Myocyte (in vitro differentiated cells): ENCODE measurements at places on chromosomes 2 and 18.

- DNase-seq: no peak
Measured at GRCh38 chr2:151037434-151037833, 224.2 kb downstream of the RBM43 start.

- no peak for DNase-seq
Measured at GRCh38 chr18:56770097-56770496, 118.9 kb downstream of the WDR7 start.

DNA sequence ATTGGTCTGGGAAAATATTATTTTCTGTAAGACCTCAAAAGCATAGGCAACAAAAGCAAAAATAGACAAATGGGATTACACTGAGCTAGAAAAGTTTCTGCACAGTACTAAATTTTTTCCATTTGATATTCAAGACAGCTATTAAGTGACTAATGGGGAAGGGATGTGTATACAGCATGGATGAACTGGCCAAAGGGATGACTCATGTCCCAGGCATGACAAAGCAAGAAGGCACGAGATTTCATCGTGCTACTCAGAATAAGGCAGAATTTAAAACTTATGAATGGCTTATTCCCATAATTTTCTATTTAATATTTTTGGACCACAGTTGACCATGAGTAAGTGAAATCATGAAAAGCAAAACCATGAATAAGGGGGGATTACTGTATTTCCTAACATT is 1250.1 kb upstream of the GYPC start:
- peak; percentile 92 for DNase-seq

DNA sequence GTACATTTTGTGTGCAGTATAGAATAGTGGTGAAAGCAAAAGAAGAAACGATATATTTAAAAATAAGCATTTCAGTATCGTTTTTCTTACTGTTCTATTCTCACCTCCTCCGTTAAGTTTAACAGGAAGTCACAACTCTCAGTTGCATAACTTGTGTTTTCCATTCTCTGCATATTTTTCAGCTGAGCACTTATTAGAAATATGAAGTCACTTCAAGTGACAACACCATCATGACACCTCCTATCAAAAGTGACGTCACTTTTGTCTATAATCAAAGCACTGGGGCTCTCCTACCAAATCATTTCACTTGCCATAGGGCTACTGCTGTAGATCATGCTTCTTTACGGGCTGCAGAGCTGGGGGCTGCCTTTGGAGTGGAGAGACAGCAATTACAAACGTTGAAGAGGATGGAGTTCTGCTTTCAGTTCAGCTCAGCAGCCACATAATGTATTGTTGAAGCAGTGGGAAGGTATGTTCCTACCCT is 36.3 kb downstream of the STAT4 start:
- DNase-seq: no peak

DNA sequence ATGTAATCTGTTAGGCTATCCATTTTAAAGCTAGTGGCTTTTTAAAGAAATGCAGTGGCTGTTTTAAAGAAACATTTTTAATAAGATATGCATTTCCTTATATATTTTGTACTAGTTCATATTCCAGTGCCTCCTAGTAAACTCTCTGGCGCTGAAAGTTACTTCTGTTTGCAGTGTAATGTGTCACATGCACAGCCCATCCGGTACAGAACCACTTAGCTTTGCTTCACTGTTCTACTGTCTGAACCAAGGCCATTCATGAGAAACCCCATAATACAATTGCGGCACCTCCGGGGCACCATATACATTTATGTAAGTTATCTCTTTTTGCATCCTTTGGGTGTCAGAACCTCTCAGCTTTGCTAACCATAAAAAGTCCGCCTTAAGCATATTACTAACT is 114.6 kb upstream of the KCTD1 start:
- DNase-seq: no peak

- no peak for DNase-seq
Measured at GRCh38 chr2:42249284-42249683, 80.1 kb downstream of the EML4 start.

GRCh38 chr2:200670313-200670712 is 84.5 kb downstream of the AOX1 start:
- no peak for DNase-seq

DNA sequence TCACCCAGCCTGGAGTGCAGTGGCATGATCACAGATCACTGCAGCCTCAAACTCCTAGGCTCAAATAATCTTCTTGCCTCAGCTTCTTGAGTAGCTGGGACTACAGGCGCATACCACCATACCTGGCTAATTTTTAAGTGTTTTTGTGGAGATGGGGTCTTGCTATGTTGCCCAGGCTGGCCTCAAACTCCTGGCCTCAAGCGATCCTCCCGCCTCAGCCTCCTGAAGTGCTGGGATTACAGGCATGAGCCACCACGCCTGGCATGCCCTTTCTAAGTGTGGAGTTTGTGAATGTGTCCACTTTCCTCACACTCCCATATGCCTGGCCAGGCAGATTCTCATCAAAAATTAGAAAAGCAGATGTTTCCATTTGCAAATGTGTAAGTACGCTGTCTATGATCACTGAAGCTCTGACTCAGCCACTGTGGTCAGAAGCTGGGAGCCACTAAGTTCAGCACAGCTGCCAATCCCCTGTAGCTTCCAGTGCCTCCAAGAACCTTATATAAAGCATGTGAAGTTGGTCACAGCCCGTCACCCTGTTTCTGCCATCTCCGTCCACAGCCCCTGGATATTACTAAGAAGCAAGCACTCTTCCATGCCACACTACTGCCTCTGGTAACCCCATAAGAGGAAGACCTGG is 155.4 kb downstream of the FAM210A start:
- peak; percentile 27 for DNase-seq

DNA sequence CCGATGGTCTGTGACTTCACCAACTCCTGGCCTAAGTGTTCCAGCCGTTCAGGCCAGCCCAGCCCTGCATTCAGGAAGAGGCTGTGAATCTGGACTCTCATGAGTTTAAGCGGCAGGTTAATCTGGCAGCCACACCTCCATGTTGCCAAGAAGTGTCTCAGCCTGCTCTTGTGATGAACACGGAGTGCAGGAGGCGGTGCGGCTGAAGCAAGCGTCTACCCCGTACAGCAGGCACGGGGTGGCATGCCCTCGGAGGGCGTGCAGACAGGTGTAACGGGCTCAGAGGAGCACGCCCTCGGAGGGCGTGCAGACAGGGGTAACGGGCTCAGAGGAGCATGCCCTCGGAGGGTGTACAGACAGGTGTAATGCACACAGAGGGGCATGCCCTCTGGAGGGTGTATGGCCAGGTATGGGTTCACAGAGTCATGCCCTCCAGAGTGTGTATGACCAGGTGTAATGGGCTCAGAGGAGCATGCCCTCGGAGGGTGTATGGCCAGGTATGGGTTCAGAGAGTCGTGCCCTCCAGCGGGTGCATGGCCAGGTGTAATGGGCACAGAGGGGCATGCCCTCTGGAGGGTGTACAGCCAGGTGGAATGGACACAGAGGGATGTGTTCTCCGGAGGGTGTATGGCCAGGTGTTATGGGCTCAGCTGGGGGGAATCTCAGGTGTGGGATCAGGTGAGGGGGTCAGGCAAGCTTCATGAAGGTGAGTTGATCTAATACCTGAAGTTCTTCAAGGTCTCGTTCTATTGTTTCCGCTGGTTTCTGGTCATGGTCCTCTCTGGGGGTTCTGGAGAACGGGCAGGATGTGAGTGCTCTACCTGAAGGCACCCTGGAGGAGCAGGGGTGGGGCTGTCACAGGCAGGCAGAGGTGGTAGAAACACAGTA is 22.6 kb downstream of the CROCC2 start:
- DNase-seq: no peak

DNA sequence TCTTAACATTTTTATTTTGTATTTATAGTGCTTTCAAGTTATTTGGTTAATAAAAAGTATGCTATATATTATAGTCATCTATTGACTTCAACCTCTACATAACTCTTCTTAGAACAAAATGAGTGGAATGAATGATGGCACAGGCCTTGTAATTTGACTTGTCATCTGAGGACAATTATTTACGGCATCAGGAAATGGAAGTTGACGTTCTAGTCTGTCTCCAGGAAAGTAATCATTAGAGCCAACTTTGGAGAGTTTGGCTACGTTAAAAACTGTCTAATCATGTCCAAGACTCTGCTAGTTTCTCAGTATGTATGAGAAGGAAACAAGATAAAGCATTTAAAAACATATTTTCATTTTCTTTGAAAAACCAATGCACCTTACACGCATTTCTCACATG is 353.6 kb downstream of the ARHGAP15 start:
- no peak for DNase-seq

DNA sequence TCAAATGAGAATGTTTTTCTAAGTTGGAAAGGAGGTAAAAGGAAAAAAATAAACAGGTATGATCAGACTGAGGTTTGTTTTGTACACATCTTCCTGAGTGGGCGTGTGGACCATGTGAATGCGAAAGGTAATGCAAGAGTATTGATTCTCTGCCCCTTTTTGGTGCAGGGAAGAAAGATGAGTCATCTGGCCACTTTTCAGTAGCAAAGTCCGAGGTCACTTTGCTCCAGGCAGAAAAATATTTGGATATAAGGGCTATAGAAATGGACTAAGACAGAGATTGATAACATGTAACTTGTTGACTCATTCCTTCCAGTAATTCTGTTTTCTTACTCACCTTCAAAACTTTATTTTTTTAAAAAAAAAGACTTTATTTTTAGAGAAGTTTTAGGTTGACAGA is 130.5 kb downstream of the DSEL start:
- DNase-seq: no peak

DNA sequence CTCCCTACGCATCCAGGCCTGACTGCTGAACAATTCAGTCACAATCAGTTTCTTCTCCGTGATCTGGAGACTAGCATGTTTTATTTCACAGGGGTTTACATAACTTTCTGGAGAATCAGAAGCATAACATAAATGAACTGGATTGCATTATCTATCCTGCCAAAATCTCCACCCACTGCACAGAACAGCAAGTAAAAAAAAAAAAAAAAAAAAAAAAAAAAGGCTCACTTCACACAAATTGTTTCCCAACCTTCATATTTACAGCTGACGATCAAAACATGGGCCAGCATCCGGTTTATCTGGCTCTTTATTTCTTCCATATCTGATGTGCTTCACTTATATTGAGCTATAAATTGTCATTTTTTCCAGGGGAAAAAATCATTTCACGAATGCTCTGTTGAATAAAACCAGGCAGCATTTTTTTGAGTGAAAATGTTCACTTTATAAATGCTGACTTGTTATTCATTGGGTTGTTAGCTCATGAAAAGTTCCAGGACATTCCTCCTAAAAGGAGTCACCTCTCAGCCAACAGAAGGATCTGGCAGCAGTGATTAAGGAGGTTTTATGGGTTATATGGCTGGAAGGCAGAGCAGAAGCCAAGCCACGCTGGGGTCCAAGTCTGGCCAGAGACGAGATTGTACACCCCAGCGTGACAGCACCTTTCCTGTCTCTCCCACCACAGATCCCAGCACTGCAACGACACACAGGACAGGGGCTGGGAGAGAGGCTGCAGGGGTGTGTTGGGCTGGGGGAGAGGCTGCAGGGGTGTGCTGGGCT is 51.2 kb upstream of the GLI2 start:
- no peak for DNase-seq

GRCh38 chr18:36561046-36561445 is 263.5 kb downstream of the FHOD3 start:
- no peak for DNase-seq

DNA sequence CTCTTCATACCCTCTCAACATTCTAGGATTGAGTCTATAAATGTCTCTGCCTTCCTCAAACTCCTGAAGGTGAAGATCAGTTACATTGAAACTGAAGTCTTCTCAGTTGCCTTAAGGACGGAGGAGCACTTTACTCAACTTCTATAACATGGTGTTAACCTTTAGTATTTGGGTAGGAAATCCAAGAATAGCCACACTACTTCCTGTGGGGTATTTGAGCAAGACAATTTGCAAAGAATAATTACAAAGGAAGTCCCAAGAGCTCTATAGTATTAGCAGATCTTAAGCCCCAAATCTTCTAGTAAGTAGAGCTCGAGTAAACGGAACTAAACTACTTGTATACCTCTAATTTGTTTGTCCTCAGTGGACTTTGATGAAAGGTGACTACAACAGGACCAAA is 80.9 kb downstream of the SP100 start:
- no peak for DNase-seq
